ENCODE measurements at places on chromosomes 2 and 18.

GRCh38 chr2:50718146-50718545, 313.8 kb downstream of the NRXN1 start:
- DNase-seq, result no peak

DNA sequence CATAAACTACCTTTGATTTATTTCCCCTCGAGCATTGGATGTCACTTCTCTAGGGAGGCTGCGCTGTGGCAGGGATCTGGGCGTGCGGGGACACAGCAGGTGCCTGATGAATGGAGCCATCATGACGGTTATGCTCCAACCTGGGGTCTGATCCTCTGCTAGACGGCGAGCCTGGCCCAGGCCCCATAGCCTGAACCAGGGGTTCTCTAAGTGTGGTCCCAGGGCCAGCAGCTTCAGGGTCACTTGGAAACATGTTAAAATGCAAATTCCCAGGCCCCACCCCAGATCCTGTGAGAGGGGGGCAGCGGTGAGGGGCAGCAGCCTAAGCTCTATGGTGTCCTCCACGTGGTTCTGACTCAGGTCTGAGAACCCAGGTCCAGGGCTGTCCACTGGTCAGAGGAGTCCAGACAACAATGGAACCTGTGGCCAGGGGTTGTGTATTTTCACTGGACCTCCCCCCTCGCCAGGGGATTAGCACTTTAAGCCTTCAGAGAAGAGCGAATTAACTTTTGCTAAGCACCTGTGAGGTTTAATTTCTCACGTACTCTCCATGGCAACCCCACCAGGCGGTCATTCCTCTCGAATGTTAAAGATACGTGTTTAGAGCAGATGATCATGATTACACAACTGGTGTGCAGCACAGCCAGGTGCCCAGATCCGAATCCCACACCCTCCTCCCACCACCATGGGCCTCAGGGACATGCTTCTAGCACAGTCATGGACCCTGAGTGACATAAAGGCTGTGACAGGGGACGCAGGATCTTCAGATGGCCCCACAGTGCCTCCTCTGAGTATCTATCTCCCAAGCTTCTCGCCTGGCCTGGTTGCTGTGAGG, 1.6 kb upstream of the ARHGEF4 start:
- no peak for DNase-seq

- no peak for DNase-seq
Observed at GRCh38 chr18:29161429-29161828, 984.5 kb upstream of the CDH2 start.

GRCh38 chr2:128039535-128039934, 11.7 kb upstream of the SAP130 start:
- no peak for DNase-seq

- DNase-seq, result no peak
Observed at GRCh38 chr2:172098650-172099471, 3.8 kb downstream of the DLX2 start.

GRCh38 chr2:85942346-85942957, 53.7 kb upstream of the ST3GAL5 start:
- no peak for DNase-seq

- no peak for DNase-seq
Observed at GRCh38 chr18:369224-370015, 101.6 kb upstream of the THOC1 start.

GRCh38 chr2:119723784-119724467, 35.8 kb upstream of the PTPN4 start:
- DNase-seq, result no peak

DNA sequence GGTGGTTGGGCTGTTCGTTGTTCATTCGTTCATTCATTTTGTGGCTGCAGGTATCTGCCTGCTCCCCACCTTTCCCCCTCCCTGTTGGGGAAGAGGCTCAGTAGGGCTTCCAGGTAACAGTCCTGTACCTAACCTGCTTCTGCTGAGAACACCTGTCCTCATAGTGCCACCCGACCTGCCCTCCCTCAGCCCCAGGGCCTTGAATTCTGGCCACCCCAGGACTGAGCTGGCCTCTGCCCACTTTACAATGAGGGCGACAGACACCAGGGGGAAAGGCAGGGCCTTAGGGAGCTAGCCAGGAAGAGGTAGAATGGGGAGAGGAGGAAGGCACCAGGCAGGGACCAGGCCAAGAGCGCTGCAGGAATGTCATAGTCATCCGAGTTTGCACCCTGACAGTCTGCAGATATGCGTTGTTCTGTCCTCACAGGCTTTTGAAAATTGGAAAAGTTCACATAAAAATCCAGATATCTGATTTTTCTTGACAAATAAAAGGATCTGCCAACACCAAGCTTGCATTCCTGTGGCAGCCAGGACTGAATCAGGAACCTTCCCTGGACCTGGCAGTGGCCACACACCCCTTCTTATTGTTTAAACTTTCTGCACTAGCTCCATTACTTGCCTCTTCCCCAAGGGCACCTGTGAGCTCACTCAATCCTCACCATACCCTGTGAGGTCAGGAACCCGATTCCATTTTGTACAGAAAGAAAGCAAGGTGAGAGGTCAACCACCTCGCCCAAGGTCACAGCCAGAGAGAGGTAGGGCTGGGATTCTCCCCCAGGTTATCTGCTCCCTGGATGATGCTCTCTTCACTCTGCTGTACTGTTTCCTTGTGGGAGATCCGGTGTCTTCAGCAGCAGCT, 35.3 kb upstream of the MRPL33 start:
- DNase-seq, result no peak

DNA sequence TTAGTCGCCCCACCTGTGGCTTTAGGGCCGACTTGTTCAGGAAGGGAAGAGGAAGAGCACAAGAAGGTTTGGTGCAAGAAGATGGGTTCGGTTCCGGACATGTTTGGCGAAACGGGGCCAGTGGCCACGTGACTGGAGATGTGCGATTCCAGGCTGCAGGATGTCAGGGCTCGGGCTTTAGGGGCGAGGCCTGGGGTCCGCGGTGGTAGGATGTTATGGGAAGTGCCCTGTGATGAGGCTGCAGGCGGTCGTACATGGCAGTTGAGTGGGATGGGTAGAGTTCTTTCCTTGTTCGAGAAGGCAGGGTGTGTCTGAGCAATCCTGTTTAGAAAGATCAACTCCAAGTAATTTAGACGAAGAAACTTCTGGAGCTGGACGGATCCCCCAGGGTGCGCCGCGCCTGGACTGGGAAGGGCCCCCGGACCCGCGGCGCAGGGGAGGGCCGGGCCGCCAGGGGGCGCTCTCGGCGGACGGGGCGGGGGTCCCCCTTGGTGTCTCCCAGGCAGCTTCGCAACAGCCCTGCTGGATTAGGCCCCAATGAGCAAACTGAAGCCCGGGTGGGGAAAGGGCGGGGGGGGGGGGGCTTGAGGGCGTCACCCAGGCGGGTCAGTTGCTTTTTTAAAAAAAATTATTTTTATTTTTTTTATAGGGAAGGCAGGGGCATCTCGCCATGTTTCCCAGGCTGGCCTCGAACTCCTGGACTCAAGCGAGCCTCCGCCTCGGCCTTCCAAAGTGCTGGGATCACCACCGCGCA, 17.2 kb upstream of the SDC1 start:
- DNase-seq, result no peak

- no peak for DNase-seq
Observed at GRCh38 chr2:80328159-80328571, 23.6 kb upstream of the LRRTM1 start.

Data from cortex of kidney (tissue), 1 donor.